A549 treated with Mapracorat at 1 μM for 4 hours (cell line): ENCODE measurements at places on chromosomes 1 and 21. TPM values are rescaled to one million over a fixed set of nuclear protein-coding genes. Genes with fewer than 3 reads are reported as not detected.

Gene AGMAT
- 5.1 to 7.7 TPM (median 7.4 TPM) in 5 replicates for total RNA-seq

Gene CLCA4
- not detected in 5 replicates for total RNA-seq

Gene SLC45A1
- total RNA-seq, result 6.6 to 11.3 TPM (median 9.2 TPM) in 5 replicates

Gene ILDR2
- total RNA-seq, result 0.02 to 0.05 TPM (median 0.03 TPM) in 3 of 5 replicates, not detected in the others

Gene KRTAP19-3
- total RNA-seq, result not detected in 5 replicates

Gene SF3B4
- 119 to 139 TPM (median 126 TPM) in 5 replicates for total RNA-seq

Gene WDR64
- not detected in 5 replicates for total RNA-seq
